ENCODE measurements at places on chromosomes 11 and 22.

- no peak for DNase-seq
These were observed 208.4 kb downstream of the MAML2 start for GRCh38 chr11:96134602-96135001.

GRCh38 chr11:2178906-2179494, 7.4 kb upstream of the TH start:
- no peak for DNase-seq

- DNase-seq, result no peak
These were observed 209.6 kb upstream of the LARGE1 start for GRCh38 chr22:34129691-34130486.

- no peak for DNase-seq
These were observed 81.8 kb downstream of the SFI1 start for GRCh38 chr22:31578171-31578570.

GRCh38 chr22:18023509-18024275, 669 bp downstream of the MICAL3 start:
- DNase-seq, result peak; percentile 79

DNA sequence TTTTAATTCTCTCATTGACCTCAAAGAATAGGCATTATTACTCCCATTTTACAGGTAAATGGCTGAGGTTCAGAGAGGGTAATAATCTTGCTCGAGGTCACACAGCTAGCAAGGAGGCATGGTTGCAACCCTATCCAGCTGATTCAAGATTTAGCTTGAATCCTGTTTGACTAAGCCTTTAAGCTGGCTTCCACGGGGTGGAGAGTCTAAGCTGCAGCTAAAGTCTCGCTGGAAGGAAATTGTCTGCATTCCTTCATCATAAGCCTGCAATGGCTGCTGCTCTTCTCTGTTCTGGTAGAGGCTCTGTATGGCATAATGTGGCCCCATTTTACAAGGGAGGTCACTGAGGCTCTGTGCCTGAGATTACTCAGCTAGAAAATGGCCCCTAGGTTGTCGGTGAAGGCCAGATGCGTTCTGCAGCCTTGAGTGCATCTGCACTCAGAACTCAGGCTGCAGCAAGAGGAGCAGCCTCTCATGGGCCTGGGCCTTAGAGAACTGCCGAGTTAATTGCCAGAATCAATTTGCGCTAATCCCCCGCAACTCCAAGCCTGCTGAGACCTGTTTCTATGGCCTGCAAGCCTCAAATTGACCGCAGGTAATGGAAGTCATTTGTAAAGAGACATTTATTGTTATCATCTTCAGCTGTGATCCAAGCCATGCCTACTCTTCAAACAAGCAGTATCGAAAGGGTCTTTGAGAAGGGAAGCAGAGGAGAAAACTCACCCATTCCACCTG, 44.1 kb upstream of the SEZ6L start:
- DNase-seq, result peak; percentile 15

Data from SK-N-DZ (cell line).